ENCODE measurements at places on chromosomes 7 and 10. TPM values are rescaled to one million over a fixed set of nuclear protein-coding genes. Genes with fewer than 3 reads are reported as not detected.

The TFR2 gene
- total RNA-seq, result 0.43 TPM

The CHN2 gene
- total RNA-seq, result not detected

The IFIT1 gene
- total RNA-seq, result 1.5 TPM

The CNPY1 gene
- total RNA-seq, result not detected

The KIAA1549 gene
- total RNA-seq, result 3.5 TPM

The DENND11 gene
- 50.8 TPM for total RNA-seq
